ENCODE measurements at places on chromosomes 4 and X.

DNA sequence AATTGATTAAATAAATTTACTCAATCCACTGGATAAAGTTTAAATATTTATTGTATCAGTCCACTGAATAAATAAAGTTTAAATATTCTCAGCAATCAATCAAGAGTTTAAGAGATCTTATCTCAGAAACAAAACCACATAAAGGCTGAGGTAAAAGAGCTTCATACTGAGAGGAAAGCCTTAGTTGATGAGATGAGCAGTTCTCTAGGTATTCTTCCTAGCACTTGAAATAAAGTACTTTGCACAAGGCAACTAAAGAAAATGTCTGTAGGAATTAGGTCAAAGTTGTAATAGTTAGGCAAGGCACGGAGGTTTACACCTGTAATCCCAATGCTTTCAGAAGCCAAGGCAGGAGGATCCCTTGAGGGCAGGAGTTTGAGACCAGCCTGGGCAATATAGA, 63.5 kb downstream of the UCHL1 start:
- DNase-seq, result no peak

- DNase-seq, result no peak
These were observed 24.0 kb downstream of the GIMD1 start for GRCh38 chr4:106344647-106344970.

DNA sequence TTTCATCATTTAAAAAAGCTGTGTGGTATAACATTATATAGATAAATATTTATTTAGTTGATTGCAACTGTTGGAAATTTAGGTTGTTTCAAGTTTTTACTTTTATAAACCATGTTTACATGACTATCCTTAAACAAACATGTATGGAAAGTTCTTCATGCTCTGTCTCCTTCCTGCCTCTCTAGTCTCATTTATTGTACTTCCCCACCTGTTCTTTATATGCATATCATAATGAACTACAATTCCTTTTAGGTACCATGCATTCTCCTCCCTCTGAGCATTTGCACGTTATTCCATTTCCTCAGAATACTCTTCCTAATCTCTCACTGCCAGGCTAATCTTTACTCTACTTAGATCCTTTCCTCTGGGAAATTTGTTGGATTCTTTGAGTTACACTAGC, 16.9 kb upstream of the ADH6 start:
- DNase-seq, result no peak

GRCh38 chr4:95358421-95358820, 190.4 kb downstream of the UNC5C start:
- no peak for DNase-seq

GRCh38 chr4:151267104-151267503, 9.9 kb upstream of the PRSS48 start:
- no peak for DNase-seq

DNA sequence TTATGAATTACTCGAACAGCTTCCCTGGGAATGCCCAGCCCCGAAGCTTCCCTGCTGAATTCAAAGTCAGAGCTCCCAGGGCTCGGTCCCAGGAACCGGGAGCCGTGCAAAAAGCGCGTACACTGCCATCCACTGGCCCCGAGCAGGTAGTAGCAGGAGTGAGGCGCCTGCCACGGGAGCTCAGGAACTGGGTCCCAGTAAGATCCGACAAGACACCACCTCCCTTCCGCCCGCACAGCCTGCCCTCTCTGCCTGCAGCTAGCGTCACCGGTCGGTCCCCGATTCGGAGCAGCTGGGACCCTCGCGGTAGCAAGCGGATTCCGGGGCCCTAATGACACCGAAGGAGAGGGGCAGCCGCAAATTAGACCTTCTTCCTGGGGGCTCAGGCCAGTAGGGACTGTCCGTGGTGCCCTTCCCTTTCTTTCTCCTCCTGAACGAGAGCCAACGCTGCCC, 1.2 kb downstream of the CORIN start:
- DNase-seq, result peak; percentile 26

GRCh38 chr4:163556177-163556576, 61.7 kb downstream of the TMA16 start:
- DNase-seq, result no peak

- DNase-seq, result peak; percentile 64
These were observed 482 bp downstream of the RNF4 start for GRCh38 chr4:2469192-2469984.

DNA sequence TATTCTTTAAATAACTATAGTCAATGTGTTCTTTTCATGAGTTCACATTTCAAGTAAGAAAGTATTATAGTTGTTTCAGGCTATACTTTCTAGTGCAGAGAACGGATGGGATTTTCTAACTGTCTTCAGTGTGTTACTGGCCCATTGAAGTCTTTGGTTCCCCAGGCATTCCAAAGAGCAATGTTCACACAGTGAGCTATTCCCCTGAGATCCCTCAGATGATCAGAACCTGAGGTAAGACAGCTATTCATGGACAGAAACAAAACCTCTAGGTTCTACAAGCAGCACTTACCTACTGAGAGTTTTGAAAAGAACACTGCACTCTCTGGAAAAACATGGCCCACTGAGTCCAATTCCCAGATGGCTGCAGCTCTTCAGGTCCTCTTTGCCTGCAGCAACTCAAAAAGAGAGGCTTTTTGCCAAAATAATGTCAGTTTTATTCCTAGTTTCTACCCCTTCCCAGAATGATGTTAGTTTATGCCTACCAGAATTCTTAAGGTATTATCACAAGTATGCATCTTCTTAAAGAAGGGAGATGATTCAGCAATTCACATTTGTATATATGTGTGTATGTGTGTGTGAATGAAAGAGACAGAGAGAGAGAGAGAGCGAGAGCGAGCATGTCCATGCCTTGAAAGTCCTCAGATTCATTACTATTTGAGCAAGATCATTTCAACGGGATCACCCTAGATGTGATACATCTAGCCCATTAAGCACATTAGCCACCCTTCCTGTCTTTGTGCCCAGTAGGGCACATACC, 146.1 kb downstream of the PDHA2 start:
- DNase-seq, result no peak

DNA sequence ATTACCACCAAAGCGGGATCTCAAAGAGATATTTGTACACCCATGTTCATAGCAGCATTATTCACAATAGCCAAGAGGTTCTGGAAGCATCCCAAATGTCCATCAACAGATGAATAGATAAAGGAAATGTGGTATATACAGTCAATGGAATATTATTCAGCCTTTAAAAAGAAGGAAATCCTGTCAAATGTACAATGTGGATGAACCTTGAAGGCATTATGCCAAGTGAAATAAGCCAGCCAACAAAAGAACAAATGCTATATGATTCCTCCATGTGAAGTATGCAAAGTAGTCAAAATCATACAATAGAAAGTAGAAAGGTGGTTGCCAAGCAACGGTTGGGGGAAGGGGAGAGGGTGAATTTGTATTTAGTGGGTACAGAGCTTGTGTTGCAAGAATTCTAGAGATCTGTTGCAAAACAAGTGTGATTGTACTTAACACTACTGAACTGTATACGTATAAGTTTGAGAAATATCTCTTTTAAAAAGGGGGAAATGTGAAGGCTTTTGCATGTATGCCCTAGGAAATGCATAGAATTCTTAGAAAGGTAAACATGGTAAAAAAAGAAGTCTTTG, 5.0 kb upstream of the ZRSR2 start:
- no peak for DNase-seq

- DNase-seq, result no peak
These were observed 230.3 kb upstream of the PGRMC2 start for GRCh38 chr4:128517739-128518510.

- no peak for DNase-seq
These were observed 108.9 kb upstream of the NHS start for GRCh38 chrX:17266136-17266535.

DNA sequence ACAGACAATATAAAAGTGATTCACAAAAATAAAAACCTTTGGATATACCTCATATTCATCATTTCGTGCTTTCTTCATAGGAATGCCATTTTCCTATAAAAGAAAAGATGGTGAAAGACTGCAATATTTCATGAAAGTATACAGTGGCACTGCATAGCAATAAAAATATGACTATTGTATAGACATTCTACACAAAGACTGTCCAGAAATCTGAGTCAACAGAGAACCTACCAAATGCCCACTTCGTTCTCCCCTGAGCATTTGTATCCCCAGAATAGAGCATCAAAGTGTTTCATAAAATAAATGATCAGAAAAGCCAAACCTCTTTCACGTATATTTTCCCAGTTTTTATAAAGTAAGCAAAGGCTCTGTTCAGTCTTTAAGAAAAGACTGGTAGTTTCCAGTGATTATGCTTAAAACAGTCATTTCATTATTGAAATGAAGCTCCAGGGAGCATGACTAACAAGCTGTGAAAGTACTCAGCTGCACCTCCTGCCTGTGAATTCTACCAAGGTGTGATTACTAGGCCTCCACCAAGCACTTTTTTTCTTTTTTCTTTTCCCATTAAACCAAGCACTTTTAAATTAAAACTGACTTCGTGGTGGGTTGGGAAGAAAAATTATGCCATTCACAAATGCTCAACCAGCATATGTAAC, 20.2 kb downstream of the PPA2 start:
- no peak for DNase-seq

DNA sequence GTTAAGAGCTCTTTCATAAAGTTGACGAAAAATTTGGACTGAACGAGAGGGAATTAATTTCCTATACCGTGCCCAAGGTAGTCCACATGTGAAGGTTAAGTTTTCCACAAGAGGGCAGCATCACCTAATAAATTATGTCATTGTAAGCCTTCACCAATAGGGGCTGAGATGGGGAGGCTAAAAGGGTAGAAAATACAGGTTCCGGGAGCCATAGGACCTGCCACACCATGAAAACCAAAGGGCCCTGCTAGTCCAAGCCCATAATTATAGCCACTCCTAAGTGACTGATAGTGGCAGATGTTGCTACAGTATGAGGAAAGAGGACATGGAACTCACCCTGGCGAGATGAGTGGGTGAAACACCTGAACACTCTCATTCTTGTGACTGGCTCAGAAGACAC, 122.2 kb downstream of the SHROOM4 start:
- DNase-seq, result no peak

DNA sequence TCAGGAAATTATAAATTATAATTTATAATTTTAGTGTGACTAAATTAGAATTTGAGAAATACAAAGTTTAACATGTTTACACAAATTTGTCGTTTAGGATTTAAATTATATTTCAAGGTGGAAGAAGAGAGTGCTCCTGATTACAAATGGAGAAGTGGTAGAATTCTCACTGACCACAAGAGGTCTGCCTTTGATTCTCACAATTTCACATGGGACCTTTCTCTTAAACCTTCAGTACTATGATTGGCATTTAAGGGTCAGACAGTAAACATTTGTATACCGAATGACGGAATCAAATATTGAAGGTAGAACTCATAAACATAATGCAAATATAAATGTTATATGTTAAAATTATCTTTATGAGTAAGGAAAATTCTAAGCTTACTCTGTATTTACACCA, 171.7 kb downstream of the SLIT2 start:
- DNase-seq, result no peak

DNA sequence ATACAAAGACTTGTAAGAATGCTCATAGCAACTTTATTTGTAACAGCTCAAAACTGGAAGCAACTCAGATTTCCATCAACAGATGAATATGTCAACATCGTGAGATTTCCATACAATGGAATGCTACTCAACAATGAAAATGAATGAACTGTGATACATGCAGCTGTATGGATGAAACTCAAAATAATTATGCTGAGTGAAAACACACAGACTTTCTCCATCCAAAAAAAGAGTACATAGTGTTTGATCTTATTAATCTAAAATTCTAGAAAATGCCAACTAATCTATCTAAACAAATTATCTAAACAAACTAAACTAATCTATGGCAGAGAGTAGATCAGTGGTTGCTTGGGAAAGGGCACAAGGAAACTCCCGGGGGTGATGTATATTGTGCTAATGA, 42.7 kb downstream of the PPP1R2C start:
- DNase-seq, result no peak

DNA sequence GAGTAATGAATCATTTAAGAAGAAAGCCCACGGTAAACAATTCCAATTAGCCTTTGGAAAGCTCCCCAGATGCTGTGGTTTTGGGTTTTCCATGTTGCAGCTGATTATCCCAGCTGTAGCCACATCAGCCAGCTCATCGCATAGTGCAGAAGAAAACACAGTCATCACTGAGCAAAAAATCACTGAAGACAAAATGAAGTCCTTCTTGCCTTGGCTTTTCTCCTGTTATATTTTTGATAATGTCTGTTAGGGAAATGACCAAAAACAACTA, 193.0 kb upstream of the C1QTNF7 start:
- no peak for DNase-seq

DNA sequence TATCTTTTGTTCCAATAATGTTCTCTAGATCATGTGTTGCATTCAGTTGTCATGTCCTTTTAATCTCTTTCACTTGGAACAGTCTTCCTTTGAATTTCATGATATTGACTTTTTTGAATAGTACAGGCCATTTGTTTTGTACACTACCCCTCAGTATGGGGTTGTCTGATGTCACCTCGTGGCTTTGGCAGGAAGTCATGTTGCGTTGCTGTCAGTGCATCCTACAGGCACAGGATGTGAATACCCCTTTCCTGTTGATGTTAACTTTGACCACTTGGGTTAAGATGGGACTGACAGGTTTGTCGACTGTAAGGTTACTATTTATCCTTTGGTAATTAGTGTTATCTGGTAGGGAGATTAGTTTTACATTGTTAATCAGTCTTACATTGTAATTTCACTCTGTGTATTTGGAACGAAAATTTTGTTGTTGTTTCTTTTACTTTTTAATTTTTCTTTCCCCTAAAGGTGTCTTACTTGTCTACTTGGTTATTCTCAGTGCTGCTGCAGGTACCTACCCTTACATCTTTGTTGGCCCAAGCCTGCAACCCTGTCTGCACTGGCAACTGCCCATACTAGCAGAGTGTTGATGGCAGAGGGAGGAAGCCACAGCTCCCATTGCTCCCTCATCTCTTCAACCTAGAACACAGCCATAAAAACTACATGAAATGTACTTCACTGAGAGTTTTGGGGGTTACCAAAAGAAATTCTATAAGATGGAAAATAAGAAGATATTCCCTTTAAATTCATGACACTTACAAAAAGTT, 14.7 kb upstream of the ATP8A1 start:
- peak; percentile 56 for DNase-seq

DNA sequence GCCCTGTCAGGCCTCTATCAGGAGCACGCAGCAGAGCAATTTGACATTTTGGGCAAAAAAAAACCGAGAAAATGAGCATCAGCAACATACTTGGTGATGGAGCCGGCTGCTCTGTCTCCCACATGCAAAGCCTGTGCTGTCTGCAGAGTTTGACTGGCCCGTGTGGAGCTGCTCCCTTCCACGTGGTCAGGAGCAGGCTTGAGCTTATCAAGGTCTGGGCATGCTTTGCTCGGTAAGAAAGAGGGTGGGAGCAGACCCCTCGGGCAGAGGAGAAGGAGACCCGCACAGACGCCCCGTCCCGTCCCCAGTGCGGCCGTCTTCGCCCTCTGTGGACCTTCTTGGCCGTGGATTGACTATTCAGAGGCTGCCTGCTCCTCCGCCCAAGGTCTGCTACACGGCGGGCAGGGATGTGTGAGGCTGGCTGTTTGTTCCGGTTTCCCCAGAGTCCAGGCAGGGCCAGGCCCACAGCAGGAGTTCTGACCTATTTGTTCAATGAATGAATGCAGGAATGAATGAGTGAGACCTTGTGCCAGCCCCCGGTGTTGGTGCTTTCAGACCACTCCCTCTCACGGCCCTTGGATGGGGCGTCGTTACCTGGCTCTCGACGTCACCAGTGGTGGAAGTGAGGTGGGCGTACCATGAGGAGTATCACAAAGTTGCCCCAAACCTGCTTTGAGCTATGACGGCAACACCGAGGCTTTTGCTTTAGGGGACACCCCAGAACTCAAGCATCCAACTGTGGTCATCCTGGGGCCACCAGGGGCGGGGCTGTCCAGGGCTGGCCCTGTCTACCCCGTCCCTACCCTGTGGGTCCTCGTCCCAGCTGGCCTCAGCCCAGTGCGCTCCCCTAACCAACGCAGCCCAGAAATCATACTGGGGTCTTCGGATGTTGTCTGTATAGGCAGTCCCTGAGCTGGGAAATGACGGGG, 54.7 kb upstream of the ADRA2C start:
- DNase-seq, result no peak

All from effector CD4-positive, alpha-beta T cell (primary cell).